ENCODE measurements at places on chromosomes 2 and 18.

DNA sequence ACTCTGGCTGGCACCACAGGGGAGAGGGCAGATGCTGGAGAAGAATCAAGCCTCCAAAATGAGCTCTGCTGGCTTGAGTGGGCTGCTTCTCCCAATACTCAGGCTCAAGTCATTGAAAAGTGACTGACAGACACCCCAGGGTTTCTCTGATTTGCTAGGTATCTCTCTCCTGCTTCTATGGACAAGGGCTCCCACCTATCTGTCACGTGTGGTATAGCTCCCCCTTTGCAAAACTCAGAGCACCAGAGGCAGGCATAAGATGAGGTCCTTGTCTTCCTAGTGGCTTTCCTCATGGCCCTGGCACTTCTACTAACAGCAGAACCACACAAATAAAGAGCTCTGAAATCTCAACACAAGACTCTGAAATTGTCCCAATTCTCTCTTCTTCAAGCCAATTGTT lies 105.2 kb downstream of the GALNT14 start:
- no peak for DNase-seq

GRCh38 chr2:215540658-215541057 lies 104.8 kb upstream of the FN1 start:
- no peak for DNase-seq

DNA sequence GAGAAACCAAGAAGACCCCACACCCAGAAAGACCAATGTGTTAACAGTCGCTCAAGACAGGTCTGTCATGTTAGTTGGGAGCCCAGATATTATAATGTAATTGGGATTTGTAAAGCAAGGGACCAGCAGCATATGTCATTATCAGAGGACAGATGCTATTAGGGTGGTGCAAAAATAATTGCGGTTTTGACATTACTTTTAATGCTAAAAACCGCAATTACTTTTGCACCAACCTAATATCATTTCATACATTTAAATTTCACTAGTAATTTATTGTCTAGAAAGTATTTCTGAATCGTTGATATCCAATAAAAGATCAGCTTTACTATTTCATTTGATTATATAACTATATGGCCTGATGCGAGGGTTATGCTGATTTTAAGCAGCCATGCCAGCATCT lies 131.2 kb downstream of the TTN start:
- DNase-seq: no peak

- no peak for DNase-seq
Measured at GRCh38 chr2:109052922-109053321, 63.9 kb upstream of the EDAR start.

- DNase-seq: peak; percentile 66
Measured at GRCh38 chr2:231710799-231711676, 2.7 kb downstream of the PTMA start.

DNA sequence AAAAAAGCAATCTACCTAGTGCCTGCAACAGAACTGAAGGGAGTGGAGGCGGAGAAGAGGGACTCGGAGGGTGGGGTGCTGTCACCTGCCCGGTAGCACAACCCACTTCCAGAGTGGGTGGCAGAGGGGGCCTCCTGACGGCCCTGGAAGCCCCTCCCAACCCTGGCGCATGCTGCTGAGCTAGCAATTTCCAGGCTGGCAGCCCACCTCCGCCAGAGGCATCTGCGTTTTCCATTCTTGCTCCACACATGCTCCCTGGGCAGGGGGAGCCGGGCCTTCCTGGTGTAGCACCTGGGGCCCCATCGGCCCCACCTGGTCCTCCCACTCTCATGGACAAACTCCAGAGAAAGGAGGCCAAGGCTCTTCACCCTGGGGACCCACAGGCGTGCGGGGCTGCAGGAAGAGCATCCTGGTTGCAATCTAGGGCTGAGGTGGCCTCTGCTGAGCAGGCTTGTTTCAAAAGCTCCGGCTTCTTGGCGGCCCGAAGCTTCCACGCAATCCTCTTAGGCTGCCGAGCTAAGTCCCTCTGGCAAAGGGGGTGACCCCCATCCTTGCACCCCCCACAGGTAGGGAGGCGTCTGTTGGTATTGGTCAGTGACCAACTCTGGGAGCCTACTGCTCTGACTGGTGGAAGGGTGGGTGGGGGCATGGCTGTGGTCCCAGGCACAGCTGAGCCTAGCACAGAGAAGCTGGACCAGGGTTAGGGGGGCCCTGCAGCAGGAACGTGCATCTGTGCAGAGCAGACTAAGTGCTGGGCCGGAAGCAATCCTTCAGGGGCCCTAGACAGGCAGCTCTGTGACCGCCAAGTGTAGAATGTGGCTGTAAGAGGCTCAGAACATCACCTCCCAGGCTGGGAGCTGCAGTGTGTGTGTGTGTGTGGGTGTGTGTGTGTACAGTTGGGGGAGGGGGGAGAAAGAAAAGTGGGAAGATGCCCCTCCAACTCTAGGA lies 2.6 kb downstream of the HS6ST1 start:
- DNase-seq: peak; percentile 61

DNA sequence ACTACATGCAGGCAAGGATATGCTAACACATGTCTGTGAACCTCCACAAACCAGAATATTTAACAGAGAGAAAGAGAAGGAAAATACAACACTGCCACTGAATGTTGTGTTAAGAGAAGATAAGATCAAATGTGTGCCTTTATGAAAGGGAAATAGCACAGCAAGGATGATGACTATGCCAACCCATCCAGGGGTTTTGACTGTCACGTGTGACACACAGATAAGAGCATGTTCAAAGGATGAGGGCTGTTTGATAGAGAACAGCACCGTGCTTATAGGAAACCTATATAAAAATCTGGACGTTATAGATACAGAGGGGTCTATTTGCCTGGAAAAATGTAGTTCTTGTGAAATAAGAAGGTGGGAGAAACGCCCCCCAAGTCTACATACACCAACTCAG lies 911.8 kb downstream of the CPS1 start:
- no peak for DNase-seq

Data from femur (tissue), 1 donor.